ENCODE measurements at places on chromosomes 2 and 18. TPM values are rescaled to one million over a fixed set of nuclear protein-coding genes. Genes with fewer than 3 reads are reported as not detected.
A peak's percentile ranks its signal among the peaks of the same experiment; 100 is the strongest.

- no peaks in the 10 kb centered on the region for H3K36me3 ChIP-seq
- DNase-seq, result no peak
- H3K27ac ChIP-seq, result peak overlapping the region; percentile 51
- H3K4me1 ChIP-seq, result peaks cover 39% of the 10 kb centered on the region
Observed at GRCh38 chr2:42967959-42968674, 175.7 kb upstream of the HAAO start.

GRCh38 chr2:190742431-190742830 is 93.5 kb downstream of the NAB1 start:
- no peak overlapping the region for H3K4me3 ChIP-seq
- no peak for DNase-seq
- no peaks in the 10 kb centered on the region for H3K27me3 ChIP-seq

Gene ONECUT2
- total RNA-seq, result 0.26 TPM

Gene NT5C1B
- not detected for total RNA-seq

Gene ALMS1
- total RNA-seq, result 16.7 TPM

Gene PLEK
- 67.3 TPM for total RNA-seq

GRCh38 chr2:61042807-61043206 is 22.9 kb upstream of the SANBR start:
- H3K36me3 ChIP-seq, result peaks cover 9% of the 10 kb centered on the region
- no peaks in the 10 kb centered on the region for H3K27me3 ChIP-seq
- DNase-seq, result no peak

Gene MTCL1
- 12.8 TPM for total RNA-seq

GRCh38 chr2:214185546-214185945 is 225.3 kb upstream of the VWC2L start:
- no peaks in the 10 kb centered on the region for H3K36me3 ChIP-seq
- H3K27ac ChIP-seq, result no peak overlapping the region
- no peaks in the 10 kb centered on the region for H3K4me1 ChIP-seq
- H3K27me3 ChIP-seq, result no peaks in the 10 kb centered on the region
- H3K4me3 ChIP-seq, result no peak overlapping the region

DNA sequence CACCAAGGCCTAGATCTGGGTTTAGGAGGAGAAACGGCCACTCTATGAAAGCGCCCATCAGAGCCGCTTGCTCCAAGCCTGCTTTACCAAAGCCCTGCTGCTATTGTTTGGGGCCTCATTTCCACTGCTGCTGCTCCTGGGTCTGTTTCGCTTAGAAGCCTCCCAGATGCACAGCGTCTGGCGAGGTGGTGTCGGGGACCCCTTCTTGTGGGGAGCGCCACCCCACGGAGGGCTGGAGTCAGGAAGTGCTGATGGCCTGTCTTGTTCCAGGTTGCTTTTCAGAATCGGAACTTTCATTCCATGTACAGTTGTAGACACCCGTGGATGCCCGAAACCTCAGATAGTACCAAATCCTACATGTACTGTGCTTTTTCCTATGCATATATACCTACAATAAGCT is 204.9 kb upstream of the TWIST2 start:
- H3K4me3 ChIP-seq, result no peak overlapping the region
- DNase-seq, result no peak
- H3K27ac ChIP-seq, result no peak overlapping the region
- no peaks in the 10 kb centered on the region for H3K36me3 ChIP-seq
- no peaks in the 10 kb centered on the region for H3K27me3 ChIP-seq

Gene KCNK3
- 17.8 TPM for total RNA-seq

DNA sequence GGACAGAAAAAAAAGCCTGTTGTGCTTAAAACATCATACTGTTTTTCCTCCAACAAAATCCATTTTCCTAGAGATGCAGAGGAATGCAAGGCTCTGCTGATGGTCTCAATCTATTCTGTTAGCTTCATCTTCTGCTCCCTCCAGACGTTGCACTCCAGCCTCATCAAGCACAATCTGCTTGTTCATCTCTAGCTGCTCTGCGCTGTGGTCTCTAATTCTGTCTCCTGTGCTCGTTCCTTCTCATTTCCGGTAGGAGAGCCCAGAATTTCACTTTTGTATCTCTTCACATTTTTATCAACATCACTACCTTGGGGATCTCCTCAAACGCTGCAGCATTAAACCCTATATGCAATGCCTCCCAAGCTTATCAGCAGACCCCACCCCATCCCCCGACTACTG is 708.9 kb downstream of the RNF144A start:
- H3K4me3 ChIP-seq, result no peak overlapping the region
- no peaks in the 10 kb centered on the region for H3K36me3 ChIP-seq
- no peak overlapping the region for H3K27ac ChIP-seq
- no peaks in the 10 kb centered on the region for H3K27me3 ChIP-seq
- DNase-seq, result no peak

DNA sequence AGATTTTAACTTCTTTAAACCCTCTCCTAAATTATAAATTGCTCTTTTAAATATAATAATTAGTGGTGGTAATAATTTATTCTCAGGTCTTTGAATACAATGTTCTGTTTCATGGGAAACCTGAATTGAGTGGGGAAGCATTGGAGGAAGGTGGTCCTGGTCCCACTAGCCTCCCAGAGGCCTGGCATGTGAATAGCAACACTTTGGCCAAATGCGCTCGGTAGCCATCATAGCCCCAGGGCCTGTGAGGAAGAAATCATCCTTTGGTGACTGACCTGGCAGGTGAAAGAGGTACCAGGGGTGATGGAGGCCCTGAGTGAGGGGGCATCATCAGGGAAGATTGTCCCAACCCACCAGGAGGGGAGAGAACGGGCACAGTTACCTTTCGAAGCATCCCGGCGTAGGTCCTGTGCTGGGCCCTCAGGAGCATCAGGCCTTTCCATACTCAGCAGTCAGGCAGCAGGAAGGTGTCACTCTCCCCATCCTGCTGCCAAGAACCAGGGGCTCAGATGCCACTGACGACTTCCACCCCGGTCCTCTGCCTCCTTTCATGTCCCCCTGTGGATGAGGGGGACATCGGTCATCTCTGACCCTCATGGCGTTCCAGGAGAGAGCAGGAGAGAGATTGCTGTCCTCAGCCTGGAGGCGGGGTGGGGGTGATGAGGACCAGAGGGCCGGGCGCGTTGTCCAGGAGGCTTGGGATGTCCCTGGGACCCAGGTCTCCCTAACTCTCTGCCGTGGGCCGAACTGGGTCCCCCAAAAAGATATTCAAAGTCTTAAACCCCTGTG is 78.6 kb upstream of the HPCAL1 start:
- H3K27ac ChIP-seq, result no peak overlapping the region
- H3K36me3 ChIP-seq, result no peaks in the 10 kb centered on the region
- no peaks in the 10 kb centered on the region for H3K4me1 ChIP-seq
- H3K4me3 ChIP-seq, result no peak overlapping the region
- DNase-seq, result no peak

- no peak overlapping the region for H3K4me3 ChIP-seq
- H3K4me1 ChIP-seq, result no peaks in the 10 kb centered on the region
- DNase-seq, result no peak
- no peaks in the 10 kb centered on the region for H3K36me3 ChIP-seq
Observed at GRCh38 chr2:134892282-134893035, 26.2 kb upstream of the CCNT2 start.

Gene TMEM178A
- total RNA-seq, result 1.4 TPM

- H3K36me3 ChIP-seq, result no peaks in the 10 kb centered on the region
- no peaks in the 10 kb centered on the region for H3K4me1 ChIP-seq
- no peaks in the 10 kb centered on the region for H3K27me3 ChIP-seq
- peak; percentile 37 for DNase-seq
Observed at GRCh38 chr2:95268211-95269035, 5.8 kb upstream of the PROM2 start.

GRCh38 chr2:71788601-71789240 is 335.4 kb downstream of the DYSF start:
- H3K27ac ChIP-seq, result no peak overlapping the region
- H3K36me3 ChIP-seq, result no peaks in the 10 kb centered on the region
- H3K4me1 ChIP-seq, result no peaks in the 10 kb centered on the region
- DNase-seq, result no peak

Gene POTEE
- 0.16 TPM for total RNA-seq

- H3K36me3 ChIP-seq, result no peaks in the 10 kb centered on the region
- DNase-seq, result no peak
- no peak overlapping the region for H3K4me3 ChIP-seq
- peaks cover 8% of the 10 kb centered on the region for H3K4me1 ChIP-seq
- H3K27me3 ChIP-seq, result no peaks in the 10 kb centered on the region
Observed at GRCh38 chr2:69211048-69211447, 176.0 kb downstream of the GFPT1 start.

DNA sequence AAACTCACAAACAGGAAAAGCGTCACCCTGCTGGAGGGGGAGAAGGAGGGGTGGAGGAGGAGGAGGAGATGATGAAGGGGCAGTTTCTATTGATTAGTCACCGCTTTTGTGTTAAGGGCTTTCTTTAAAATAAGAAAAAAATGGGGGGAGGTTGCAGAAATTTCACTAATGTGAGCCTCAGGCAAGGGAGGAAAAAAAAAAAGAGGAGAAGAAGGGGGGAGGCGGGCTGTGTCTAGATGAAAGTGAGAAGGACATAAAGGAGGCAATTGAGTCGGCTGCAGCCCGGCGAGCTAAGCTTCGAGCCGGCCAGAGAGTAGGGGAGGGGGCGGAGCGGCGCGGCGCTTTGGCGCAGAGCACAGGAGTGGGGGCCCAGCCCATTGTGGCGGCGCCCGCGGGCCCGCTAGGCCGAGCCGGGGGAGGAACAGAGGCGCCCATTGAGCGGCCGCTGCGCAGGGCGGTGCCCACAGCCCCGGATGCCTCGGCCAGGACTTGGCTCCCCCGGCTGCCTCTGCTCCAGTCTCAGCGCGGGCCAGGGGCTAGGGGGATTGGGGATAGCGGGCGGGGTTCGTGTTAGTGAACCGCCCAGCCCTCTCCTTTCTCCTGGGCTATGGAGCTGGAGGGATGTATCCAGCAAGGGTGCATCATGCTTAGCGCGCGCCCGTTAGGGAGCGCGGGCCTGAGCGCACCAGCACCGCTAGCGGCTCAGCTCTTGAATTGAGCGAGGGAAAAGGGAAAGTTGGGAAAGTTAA is 7.9 kb downstream of the PAX3 start:
- peaks cover 13% of the 10 kb centered on the region for H3K4me1 ChIP-seq
- H3K36me3 ChIP-seq, result no peaks in the 10 kb centered on the region
- H3K4me3 ChIP-seq, result no peak overlapping the region
- peaks cover 100% of the 10 kb centered on the region for H3K27me3 ChIP-seq
- no peak overlapping the region for H3K27ac ChIP-seq
- no peak for DNase-seq

- peaks cover 20% of the 10 kb centered on the region for H3K4me1 ChIP-seq
- H3K27ac ChIP-seq, result no peak overlapping the region
- H3K36me3 ChIP-seq, result no peaks in the 10 kb centered on the region
- no peak overlapping the region for H3K4me3 ChIP-seq
- DNase-seq, result no peak
Observed at GRCh38 chr2:215722125-215722524, 286.3 kb upstream of the FN1 start.
